ENCODE measurements at places on chromosomes 12 and 14. TPM values are rescaled to one million over a fixed set of nuclear protein-coding genes. Genes with fewer than 3 reads are reported as not detected.

DNA sequence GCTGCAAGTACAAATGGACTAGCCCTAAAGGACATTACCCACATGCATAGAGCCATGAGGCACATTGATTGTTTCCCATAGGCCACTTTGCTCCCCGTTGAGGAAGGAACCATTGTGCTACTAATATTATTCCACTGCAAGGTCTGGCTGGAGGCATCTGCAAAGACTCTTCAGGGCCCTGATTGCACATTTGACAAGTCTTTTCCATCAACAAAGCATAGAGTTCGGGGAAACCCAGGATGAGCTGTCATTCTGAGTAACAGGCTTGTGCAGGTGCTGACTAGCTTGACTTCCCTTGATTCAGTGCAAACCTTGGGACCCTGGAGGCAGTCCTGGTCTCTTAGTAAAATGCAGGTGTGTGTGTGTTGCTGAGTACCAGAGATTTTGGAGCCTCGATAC is 73.8 kb downstream of the SUSD6 start:
- DNase-seq, result no peak

DNA sequence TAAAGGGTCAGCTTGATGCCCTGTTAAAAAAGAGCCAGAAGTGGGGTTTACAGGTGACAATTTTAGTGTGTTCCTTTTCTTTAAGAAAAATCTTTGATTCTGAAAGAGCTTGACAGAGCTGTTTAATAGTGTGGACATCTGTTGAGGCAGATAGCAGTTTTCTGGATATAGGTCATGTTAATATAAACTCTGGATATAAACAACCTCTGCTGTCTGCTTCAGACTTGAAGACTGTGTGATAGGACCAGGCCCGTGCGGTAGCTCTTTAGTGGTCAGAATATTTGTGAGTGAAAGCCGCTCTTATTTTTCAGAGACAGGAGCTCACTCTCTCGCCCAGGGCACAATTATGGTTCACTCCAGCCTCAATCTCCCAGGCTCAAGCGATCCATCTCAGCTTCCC is 439.9 kb upstream of the RGS6 start:
- DNase-seq, result no peak

DNA sequence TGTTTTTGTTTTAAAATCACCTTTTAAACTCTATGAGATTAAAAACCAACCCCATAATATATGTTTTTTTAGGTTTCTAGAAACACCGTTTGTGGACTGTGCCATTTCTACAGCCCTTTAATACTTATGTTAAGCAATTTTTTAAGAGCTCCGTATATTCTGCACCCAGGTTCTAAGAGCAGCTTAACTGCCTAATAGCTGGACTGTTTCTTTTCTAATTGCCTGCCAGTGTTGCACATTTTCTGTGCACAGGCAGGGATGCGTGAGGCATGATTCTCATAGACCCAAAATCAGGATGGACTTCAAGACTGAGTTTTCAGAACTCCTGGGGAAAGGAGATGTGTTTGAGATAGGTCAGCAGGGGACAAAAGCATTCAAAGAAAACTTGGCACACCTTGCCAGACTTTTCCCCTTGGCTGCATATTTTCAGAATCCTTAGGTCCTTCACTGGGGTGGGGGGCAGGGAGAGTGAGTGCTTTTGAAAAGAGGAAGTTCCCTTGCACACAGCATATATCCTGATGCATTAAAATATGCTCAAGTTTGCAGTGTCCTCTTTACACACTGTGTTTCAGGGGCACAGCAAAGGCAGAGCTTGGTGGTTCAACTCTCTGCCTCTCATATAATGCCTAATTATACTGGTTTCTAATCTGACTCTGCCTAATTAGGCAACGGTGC is 27.9 kb downstream of the TMEM30B start:
- DNase-seq, result no peak

- peak; percentile 85 for DNase-seq
Observed at GRCh38 chr14:97978341-97978740, 1181.2 kb downstream of the VRK1 start.

- DNase-seq, result no peak
Observed at GRCh38 chr12:85423947-85424346, 143.9 kb downstream of the ALX1 start.

DNA sequence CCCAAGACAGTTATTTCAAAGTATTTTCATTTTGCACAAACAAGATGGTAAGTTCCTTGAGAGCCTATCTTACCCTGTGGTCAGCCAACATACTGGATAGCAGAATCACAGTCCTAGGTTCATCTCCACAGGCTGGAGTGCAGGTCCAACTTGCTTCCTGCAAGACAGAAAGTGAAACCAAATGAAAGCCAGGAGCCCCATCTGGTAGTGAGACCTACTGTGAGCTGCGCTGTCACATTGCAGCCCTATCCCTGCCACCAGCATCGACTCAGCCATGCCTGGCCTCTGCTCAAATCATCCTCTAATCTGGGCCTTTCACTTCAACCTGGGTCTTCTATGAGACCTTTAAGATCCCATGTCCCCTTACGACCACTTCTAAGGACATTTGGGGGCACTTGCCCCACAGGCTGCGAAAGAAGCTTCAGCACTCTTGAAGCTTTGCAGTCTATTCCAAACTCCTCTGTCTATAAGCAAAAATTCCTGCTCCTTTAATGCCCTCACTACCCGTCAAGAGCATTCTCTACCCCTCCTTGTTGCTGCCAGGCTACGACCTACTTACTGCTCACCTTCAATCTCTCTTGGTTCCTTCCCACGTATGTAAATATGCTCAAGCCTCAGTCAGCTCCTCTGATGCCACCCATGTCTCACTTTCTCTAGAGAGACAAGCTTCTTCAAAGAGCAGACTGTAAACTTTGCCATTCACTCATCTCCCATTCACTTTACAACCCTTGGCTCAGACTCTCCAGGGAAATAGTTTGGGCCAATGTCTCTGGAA is 55.9 kb upstream of the TSPAN11 start:
- DNase-seq, result no peak

DNA sequence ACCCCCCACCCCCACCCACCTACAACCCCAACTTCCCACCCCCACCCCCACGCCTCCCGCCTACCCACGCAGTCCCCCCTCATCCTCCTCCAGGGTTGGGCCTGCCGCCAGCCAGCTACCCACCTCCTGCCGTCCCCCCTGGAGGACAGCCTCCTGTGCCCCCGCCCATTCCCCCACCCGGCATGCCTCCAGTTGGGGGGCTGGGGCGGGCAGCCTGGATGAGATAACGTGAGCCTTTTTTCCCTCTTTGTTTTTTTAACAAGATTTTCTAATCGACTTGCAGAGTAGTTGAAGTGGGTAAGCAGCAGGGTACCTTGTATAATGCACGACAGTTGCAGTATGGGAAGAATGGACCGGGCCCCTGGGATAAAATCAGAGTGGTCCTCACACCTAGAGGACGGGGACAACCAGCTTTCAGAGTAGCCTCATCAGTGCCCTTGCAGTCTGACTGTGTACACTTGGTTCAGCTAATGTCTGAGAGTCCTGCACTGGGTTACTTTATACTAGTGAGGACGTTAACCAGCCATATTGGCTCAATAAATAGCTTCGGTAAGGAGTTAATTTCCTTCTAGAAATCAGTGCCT is 29.4 kb downstream of the CCNK start:
- no peak for DNase-seq

DNA sequence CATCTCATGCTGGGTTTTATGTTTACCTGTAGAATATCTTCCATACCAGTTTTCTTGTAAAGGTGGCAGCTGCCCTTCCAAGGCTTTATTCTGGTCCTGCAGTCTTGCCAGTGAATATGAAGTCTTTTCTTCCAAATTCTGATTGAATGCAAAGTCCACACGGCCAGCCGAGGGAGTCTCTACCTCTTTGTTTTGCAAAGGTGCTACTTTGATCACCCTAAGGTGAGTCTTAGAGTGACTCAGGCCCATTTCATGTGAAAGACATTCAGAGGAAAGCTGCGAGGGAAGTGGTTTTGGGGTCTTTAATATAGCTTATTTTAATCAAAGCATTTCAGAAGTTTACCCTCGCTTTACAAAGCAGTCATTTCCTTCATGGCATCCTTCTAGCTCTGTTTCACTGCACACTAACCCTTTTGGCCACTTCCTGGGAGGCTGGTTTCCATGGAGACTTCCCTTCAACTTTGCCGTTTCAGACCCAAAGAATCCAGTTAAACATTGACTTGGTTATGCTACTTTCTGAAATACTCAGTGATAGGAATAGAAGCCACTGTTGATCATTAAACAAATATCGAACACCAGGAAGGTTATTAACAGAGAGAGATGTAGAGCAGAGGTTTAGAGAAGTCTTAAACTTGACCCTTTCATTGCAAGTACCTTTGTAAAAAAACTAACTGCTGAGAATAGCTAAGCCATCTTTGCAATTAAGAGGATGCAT is at the start of gene CCDC198:
CCDC198 (minus strand) TSS at position 391 of the 715 bp plus-strand sequence; CDS start at position 249, 142 bp downstream.
- no peak for DNase-seq

DNA sequence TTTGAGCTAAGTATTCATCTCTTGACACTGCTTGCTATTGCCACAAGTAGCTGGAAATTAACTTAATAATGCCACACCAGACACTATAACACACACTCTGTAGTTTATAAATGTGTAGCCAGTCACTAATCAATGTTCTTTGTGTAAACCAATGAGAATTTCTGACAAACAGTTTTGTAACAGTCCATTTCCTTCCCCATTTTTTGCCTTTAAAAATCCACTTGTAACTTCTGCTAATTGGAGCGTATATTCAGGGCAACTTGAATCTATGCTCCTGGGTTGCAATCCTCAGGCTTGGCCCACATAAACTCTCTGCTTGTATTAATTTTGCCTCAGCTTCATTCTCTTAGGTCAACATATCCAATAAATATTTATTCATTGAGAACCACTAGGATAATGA is 125.0 kb upstream of the DHRS4 start:
- no peak for DNase-seq

GRCh38 chr14:87687420-87687819 is 305.6 kb downstream of the GALC start:
- no peak for DNase-seq

GRCh38 chr14:34051966-34052657 is 101.2 kb upstream of the EGLN3 start:
- no peak for DNase-seq

DNA sequence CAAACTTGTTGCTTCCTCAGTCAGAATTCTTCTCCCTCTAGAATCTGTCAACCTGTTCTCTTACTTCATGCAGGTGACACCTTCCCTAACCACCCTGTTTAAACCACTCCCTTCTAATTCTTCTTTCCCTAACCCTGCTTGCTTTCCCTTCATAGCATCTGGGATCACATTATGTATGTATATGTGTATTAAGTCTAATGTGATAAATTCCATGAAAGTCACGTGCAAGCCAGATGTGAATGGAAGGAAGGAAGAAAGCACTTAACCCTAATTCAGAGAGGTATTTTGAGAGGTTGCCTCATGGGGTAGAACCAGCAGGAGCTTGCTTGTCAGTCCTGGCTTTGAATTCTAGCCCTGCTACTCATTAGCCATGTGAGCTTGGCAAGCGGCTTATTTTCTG is 340.0 kb downstream of the TRHDE start:
- no peak for DNase-seq

DNA sequence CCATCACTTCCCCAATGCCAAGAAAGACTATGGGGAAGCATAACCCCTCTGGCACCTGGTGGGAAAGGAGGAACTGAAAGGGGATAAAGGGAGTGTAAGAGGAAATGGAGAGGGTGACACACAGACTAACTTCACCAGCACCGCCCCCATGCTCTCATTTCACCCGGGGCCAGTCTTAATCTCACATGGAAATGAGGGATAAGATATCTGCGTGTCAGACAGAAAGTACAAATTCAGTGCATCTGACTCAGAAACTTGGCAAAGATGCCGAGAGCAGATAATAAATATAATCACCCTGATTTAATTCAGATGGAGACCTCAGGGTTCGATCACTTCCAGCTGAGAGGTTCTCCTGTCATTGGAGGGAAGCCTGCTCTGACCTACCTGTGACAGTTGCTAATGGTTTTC is 191.6 kb downstream of the DUSP6 start:
- peak; percentile 64 for DNase-seq

DNA sequence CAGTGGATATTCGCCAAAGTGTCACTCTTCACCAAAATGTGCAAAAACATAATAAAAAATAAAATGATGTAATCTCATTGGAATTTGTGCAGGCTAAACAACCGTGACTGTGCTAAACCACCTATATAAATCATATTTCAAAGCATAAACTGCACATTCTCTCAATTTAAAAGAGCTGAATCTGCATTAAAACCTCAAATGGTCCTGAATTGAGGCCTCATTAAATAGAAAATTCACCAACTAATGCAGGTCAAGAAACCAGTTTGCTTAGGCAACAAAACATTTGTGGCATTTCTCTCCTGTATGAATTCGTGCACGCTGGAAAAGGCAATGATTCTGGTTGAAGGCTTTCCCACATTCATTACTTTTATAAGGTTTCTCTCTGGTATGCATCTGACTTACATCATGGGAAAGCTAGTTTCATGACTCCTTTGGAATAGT is 80.1 kb upstream of the IFNG-AS1 start:
- DNase-seq, result no peak

DNA sequence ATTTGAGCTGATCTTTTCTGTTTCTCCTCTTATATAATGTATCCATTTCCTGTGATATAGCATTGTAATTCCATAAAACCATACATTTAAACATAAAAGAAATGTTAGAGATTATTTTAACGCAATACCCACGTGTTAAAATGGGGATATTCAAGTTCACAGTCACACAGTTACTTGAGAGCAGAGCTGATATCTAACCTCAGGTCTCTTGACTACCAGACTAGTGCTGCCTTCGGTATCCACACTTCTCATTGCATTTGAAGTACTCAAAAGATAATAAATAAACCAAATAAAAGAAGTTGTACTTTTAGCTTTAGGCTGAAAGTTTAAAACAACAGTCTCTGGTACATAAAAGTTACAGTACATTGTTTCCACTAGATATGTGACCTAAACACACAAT is 2.9 kb downstream of the CLECL1 start:
- DNase-seq, result no peak

- no peak for DNase-seq
Observed at GRCh38 chr12:85923767-85924331, 49.8 kb downstream of the NTS start.

Gene CCNK
- total RNA-seq, result 48.7 TPM

Gene PLEK2
- total RNA-seq, result 2.5 TPM

Gene CTSG
- 9.7 TPM for total RNA-seq

Gene AKAP3
- total RNA-seq, result 1.9 TPM

Gene FRS2
- 31.0 TPM for total RNA-seq

Gene OR10G2
- not detected for total RNA-seq

Gene RNASE7
- not detected for total RNA-seq

Gene MGST1
- total RNA-seq, result 357 TPM

Gene PTGDR
- total RNA-seq, result 1.6 TPM

Gene SCN8A
- 1.1 TPM for total RNA-seq
